ENCODE measurements at places on chromosomes 12 and 14. TPM values are rescaled to one million over a fixed set of nuclear protein-coding genes. Genes with fewer than 3 reads are reported as not detected.

The PYGL gene
- polyA plus RNA-seq: 27.5 TPM

The TMTC1 gene
- 9.3 TPM for polyA plus RNA-seq

The FOXA1 gene
- 0.11 TPM for polyA plus RNA-seq

The LRRC10 gene
- 0.05 TPM for polyA plus RNA-seq

The CFAP251 gene
- 2.0 TPM for polyA plus RNA-seq

The B4GALNT3 gene
- polyA plus RNA-seq: 6.3 TPM

The PTGER2 gene
- polyA plus RNA-seq: 1.4 TPM

The SERPINA12 gene
- 0.71 TPM for polyA plus RNA-seq

The GARIN6 gene
- polyA plus RNA-seq: 0.02 TPM

All from thymus (tissue), 14 donors.